ENCODE measurements at places on chromosomes 5 and 9. TPM values are rescaled to one million over a fixed set of nuclear protein-coding genes. Genes with fewer than 3 reads are reported as not detected.

The KCNT1 gene
- total RNA-seq = not detected

The MYORG gene
- total RNA-seq = 1.5 TPM

The ZBED3 gene
- 0.28 TPM for total RNA-seq

The DOCK8 gene
- total RNA-seq = 0.19 TPM

The CNTFR gene
- not detected for total RNA-seq

The SPATA31D4 gene
- total RNA-seq = not detected

The SCGB3A2 gene
- total RNA-seq = not detected

The GLIPR2 gene
- total RNA-seq = 41.4 TPM

The BARHL1 gene
- total RNA-seq = not detected

The LCN2 gene
- total RNA-seq = not detected

The C5orf24 gene
- 36.6 TPM for total RNA-seq

The WDR36 gene
- total RNA-seq = 98.0 TPM

The IL4 gene
- total RNA-seq = not detected

The MED27 gene
- total RNA-seq = 8.7 TPM

The MZB1 gene
- total RNA-seq = not detected

The COL15A1 gene
- total RNA-seq = 5.9 TPM

The CCDC192 gene
- total RNA-seq = not detected

The ITK gene
- not detected for total RNA-seq

The SLC2A8 gene
- 5.6 TPM for total RNA-seq

The KDM3B gene
- 32.4 TPM for total RNA-seq

The PAXX gene
- total RNA-seq = 23.6 TPM

The SPATA6L gene
- total RNA-seq = 0.38 TPM

The EGFLAM gene
- total RNA-seq = 26.1 TPM

The NIM1K gene
- 0.58 TPM for total RNA-seq

The ZFP2 gene
- under 0.01 TPM for total RNA-seq

The CD274 gene
- 6.5 TPM for total RNA-seq

The POMT1 gene
- total RNA-seq = 21.9 TPM

The NKD2 gene
- total RNA-seq = 1.2 TPM

The DMRT1 gene
- not detected for total RNA-seq

The DNAJB5 gene
- total RNA-seq = 8.2 TPM

The CXXC5 gene
- 53.7 TPM for total RNA-seq

The FIBCD1 gene
- 3.3 TPM for total RNA-seq

The CTNND2 gene
- total RNA-seq = not detected

The GPR150 gene
- total RNA-seq = 2.5 TPM
